Activated CD8-positive, alpha-beta T cell treated with anti-CD3 and anti-CD28 coated beads, Interleukin-2, amount 10 ng/mL, durations not matched to agents 7 days and 5 days (primary cell): ENCODE measurements at places on chromosomes 5 and 9. TPM values are rescaled to one million over a fixed set of nuclear protein-coding genes. Genes with fewer than 3 reads are reported as not detected.

Gene BARHL1
- not detected for total RNA-seq

Gene SOX30
- total RNA-seq = 0.11 TPM

Gene MZB1
- 19.9 TPM for total RNA-seq

Gene FOXD4L4
- total RNA-seq = 0.10 TPM

Gene TICAM2
- 0.55 TPM for total RNA-seq

Gene SPATA31A3
- not detected for total RNA-seq

Gene C9orf72
- 10.2 TPM for total RNA-seq

Gene MEGF10
- not detected for total RNA-seq

Gene IFNA2
- total RNA-seq = not detected

Gene LCN15
- not detected for total RNA-seq

Gene NMUR2
- not detected for total RNA-seq
